ENCODE measurements at places on chromosomes 2 and 18.

DNA sequence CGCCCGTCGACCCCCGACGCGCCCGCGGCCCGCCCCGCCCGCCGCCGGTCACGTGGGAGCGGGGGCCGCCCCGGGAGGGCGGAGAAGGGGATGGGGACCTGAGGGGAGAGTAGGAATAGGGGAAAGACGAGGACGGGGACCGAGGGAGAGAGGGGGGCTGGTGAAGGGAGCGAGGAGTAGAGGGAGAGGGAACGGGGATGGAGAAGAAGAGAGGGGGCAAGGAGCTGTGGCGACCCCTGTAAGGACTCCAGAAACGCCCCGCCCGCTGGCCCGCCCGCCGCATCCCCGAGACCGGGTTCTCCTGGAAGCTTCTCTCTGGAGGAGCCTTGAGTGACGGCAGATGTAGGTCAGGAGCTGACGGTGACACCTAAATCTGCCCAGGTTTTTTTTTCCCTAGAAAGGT lies 615 bp downstream of the ADNP2 start:
- DNase-seq = no peak

GRCh38 chr2:52414561-52415295 lies 1352.9 kb upstream of the CHAC2 start:
- no peak for DNase-seq

- no peak for DNase-seq
These were observed 629.6 kb downstream of the ARHGAP15 start for GRCh38 chr2:143758629-143759330.

GRCh38 chr2:43333101-43333655 lies 106.8 kb upstream of the ZFP36L2 start:
- DNase-seq = no peak

GRCh38 chr2:216776066-216776850 lies 80.9 kb upstream of the IGFBP5 start:
- DNase-seq = no peak

GRCh38 chr2:5509362-5509761 lies 182.8 kb upstream of the SOX11 start:
- DNase-seq = no peak

DNA sequence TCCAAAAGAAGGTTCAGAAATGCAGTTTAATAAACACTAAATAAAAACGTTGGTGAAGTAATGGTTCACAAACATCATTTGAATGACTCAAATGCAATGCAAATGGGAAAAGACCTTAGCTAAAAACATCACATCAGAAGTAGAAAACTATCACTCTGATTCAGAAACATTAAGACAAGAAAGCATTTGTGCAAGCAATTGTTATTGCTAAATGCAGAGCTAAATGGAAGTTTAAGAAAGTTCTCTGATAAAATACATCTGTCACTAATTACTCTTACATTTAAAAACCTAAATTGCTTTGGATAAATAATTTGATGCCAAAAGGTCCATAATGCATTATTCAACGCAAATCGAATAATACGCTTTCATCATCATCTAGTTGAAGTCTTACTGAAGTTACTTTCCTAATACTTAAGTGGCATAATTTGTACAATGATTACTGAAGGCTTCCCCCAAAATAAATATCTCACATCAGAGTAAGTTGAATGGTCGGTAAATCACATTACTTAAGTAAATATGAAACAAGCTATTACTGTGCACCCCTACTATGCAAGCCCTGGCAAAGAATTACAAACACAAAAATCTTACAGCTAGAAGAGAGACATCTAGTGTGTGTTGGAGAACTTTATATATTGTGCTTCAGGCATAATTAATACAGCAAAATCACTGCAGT lies 105.7 kb upstream of the KCTD1 start:
- DNase-seq = no peak

- DNase-seq = no peak
These were observed 176.7 kb upstream of the ST6GAL2 start for GRCh38 chr2:107062599-107063220.

- no peak for DNase-seq
These were observed 113.7 kb downstream of the PRKCE start for GRCh38 chr2:45765007-45765727.

DNA sequence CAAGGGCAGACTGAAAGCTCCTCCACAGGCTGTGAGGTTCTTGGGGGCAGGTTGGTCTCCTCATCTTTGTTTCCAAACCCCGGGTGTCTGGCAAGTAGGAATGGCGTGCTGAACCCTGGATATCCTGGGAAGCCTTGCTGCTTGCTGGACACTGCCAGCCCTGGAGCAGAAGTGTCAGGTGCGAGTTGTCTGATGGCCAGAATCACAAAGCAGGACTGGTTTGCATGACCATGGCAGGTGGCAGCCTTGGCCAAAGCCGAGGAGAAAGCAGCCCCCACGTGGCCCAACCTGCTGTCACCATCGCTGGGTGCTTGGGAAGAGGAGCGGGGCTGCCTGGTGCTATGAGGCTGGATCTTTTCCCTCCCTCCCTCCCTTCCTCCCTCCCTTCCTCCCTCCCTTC lies 309.5 kb upstream of the HS6ST1 start:
- DNase-seq = no peak

DNA sequence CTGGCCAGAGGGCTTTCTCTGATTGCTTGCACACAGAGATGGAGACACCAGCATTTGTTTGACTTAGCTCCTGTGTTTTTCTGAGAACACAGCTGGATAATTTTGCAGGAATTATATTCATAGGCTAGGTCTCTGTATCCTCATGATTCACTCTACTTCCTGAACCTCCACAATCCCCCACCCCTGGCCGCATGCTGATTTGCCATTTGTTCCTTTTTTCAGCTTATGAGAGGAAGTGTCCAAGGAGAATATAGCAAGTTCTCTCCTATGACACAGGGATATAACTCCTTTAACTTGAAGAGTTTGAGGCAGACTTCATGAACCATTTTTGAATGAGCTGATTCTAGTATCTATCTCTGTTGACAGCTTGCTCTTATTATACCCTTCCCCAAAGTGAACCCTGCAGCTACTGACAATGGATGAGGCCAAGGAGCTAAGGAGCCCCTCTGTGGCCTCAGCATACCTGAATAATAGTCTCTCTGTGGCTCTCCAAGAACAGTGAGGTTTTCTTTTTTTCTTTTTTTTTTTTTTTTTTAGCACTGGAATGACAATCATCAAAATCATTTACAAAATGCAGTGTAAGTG lies 15.4 kb downstream of the CAVIN2 start:
- no peak for DNase-seq

DNA sequence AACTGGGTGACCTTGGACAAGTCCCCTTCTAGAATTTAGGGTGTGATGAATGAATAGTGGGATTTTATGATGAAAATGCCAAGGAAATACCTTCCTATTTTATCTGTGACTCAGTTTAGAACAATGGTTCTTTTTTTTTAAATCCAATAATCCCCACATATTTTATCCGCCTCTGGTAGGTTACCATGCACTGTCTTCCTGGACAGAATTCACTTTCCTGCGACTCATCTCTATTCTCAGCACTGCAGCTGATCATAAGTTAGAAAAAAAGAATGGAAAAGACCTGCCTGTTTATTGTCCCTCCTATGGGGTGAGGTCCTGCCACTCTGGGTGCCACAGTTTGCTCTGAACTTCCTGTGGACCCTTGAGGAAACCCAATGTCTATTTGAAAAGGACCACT lies 73.1 kb downstream of the IRS1 start:
- no peak for DNase-seq

- no peak for DNase-seq
These were observed 68.4 kb downstream of the COPS7B start for GRCh38 chr2:231854616-231855125.

- DNase-seq = no peak
These were observed 949 bp downstream of the MYOM1 start for GRCh38 chr18:3218819-3219218.

GRCh38 chr2:226030788-226031646 lies 631.5 kb downstream of the NYAP2 start:
- DNase-seq = no peak

GRCh38 chr2:99159594-99159993 lies 4.8 kb downstream of the LIPT1 start:
- DNase-seq = no peak

- no peak for DNase-seq
These were observed 237.0 kb downstream of the HDAC4 start for GRCh38 chr2:239163688-239164334.

- DNase-seq = no peak
These were observed 325.3 kb upstream of the MEX3C start for GRCh38 chr18:51522821-51523220.

DNA sequence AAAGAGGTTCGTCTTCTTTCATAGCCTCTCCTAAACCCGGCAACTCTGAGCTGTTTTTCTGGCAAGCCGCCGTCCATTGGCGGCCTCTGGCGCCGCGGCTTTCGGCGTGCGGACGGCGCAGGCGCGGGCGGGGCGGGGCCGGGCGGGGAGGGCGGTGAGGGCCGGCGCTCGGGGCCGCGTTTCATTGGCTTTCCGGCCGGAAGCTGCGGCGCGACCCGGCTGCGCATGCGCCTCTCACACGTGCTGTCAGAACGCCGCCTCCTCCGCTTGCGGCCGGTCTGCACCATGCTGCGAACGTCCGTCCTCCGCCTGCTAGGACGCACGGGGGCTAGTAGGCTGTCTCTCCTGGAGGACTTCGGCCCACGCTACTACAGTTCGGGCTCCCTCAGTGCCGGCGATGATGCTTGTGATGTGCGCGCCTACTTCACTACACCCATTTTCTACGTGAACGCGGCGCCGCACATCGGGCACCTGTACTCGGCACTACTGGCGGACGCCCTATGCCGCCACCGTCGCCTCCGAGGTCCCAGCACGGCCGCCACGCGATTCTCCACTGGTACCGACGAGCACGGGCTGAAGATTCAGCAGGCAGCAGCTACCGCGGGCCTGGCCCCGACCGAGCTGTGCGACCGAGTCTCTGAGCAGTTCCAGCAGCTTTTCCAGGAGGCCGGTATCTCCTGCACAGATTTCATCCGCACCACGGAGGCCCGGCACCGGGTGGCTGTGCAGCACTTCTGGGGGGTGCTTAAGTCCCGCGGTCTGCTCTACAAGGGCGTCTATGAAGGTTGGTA lies at the start of gene MARS2:
Gene MARS2, plus strand, starts transcription at position 249 of the 791 bp plus-strand sequence. Its CDS starts 37 bp downstream, at position 286.
- DNase-seq = peak; percentile 85

DNA sequence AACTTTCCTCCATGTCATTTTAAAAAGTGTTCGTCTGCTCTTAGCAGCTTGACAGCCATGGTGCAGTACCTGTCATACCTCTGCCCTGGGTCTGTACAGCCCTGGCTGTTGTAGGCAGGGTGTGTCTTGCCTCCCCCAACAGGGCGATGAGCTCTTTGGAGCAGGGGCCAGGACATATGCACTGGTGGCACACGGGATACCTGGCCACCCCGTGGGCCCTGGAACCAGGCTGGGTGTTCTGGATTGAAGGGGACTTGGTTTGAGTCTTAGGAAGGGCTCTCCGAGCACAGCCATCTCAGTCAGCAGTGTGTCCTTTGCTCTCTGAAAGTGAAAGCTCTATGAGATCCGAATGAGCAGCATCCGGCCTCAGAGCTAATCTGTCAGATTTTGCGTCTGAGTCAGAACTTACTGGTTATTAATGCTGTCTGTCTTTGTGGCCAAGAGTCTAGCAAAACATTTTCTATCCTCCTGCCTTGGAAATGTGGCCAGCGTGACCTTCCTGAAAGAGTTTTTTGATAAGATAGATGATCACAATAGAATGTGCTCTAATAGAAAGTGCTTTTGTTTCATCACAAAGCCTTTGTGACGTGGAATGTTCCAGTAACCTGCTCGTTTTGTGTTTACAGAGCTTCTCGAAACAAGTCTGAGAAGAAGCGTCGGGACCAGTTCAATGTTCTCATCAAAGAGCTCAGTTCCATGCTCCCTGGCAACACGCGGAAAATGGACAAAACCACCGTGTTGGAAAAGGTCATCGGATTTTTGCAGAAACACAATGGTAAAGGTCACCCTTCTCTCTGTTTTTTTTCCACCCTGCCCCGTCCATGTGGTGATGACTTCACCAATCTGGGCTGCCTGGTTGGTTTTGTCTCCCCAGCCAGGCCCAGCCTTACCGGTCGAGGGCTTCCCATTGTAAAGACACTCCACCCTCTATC lies 77.3 kb upstream of the RPL31 start:
- peak; percentile 17 for DNase-seq

- no peak for DNase-seq
These were observed 6.8 kb upstream of the PCARE start for GRCh38 chr2:29080886-29081743.
